ENCODE measurements at places on chromosomes 7 and 10.
A peak's percentile ranks its signal among the peaks of the same experiment; 100 is the strongest.

GRCh38 chr7:105849122-105849855, 27.1 kb downstream of the ATXN7L1 start:
- DNase-seq, result no peak

DNA sequence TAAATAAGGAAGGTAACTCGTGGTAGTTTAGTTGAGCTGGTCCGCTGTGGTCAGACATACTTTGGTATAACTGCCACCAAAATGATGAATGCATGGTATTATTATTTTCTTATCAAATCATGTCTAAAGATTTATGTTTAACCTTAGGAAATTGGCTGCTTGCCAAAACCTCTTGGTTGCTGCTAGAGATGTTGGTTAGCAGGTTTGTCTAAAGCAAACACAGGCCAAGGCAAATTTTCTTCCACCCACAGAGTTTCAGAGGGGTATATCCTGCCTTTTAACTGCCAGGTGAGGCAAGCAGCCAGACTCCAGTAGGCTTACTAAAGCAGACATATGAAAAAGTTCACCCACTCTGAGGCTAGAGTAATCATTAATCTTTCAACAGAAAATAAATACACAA, 101.4 kb downstream of the SEMA3E start:
- DNase-seq, result no peak

DNA sequence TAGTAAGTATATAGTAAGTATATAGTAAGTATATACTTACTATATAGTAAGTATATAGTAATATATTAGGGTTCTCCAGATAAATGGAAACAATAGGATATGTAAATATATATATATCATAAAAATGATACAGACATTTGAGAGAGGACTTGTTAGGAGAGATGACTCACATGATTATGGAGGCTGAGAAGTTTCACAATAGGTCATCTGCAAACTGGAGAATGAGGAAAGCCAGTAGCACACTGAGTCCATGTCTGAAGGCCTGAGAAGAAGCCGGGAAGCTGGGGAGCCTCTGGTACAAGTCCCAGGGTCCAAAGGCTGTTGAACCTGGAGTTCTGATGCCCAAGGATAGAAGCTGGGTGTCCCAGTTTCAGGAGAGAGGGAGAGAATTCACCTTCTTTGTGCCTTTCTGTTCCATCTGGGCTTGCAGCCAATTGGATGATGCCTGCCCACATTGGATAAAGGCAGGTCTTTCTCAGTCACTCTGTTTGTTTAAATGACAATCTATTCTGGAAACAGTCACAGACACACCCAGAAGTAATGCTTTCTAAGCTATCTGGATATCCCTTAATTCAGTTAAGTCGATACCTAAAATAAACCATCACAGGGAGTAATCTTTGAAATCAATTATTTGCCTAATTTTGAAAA, 205.5 kb upstream of the CDC14C start:
- peak; percentile 55 for DNase-seq

GRCh38 chr7:139242741-139243281, 11.8 kb downstream of the UBN2 start:
- no peak for DNase-seq

GRCh38 chr10:97547271-97547600, 25.3 kb upstream of the ANKRD2 start:
- DNase-seq, result no peak

DNA sequence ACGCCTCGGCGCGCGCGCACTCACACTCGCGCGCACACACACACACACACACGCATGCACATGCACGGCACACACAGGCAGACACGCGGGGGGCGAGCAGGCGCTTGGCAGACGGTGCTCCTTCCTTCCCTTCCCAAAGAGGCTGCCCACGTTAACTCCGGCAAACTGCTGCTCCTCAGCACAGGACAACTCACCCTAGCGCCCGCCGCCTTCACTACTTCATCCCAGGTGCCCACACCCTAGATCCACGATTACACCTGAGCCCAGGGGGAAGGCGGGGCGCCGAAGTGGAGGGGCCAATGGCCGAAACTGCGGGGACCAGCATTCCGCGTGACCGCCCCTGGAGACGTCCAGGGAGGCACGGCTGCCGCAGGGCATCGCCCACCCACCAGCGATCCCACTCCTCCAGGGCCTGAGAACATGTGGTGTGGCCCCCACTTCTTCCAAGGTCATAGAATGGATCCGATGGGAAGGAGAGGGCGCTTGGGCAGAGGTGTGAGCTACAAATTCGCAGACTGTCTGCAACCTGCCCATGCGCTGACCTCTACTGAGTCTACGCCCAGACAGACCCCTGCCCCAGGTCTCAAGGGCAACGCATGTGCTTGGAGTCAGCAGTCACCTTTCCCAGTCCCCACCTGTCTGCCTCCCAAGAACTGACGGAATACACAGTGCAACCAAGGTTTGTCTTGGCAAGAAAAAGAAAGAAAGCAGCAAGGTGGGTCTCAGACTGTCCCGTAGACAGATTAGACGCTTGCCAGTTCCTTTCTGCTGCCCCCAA, 74.6 kb downstream of the CALN1 start:
- DNase-seq, result no peak

DNA sequence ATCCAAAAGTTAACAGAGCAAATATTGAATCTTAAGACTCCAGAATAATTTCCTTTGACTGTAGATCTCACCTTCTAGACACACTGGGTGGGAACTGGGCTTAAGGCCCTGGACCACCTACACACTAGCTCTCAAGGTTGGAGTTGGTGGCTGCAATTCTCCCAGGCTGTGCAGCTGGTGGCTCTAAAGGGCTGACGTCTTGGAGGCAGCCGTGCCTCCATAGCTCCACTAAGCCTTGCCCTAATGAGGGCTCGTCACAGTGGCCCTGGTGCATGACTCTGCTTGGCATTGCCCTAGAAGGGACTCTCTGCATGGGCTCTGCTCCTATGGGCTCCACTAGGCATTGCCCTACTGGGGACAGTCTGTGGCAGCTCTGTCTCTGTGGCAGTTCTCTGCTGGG, 1005.2 kb downstream of the CCSER2 start:
- DNase-seq, result no peak

DNA sequence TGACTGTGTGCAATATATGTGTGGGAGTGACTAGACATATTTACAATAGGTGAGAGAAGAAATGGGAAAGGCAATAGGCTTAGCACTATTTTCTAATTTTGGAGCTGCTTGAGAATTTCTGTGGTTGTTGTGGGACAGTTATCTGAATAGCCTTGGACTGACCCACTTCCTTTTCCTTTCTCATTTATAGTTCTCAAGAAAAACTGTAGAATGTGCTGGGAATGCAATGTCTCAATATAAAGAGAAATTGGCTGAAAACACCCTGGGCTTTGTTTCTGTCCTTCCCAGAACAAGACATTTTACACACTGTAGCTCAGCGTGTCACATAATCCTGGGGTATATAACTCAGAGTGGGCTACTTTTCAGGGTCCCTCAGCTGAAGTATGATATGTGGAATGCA, 153.0 kb upstream of the RHOBTB1 start:
- no peak for DNase-seq

GRCh38 chr10:131700506-131700905, 200.3 kb upstream of the PPP2R2D start:
- no peak for DNase-seq

DNA sequence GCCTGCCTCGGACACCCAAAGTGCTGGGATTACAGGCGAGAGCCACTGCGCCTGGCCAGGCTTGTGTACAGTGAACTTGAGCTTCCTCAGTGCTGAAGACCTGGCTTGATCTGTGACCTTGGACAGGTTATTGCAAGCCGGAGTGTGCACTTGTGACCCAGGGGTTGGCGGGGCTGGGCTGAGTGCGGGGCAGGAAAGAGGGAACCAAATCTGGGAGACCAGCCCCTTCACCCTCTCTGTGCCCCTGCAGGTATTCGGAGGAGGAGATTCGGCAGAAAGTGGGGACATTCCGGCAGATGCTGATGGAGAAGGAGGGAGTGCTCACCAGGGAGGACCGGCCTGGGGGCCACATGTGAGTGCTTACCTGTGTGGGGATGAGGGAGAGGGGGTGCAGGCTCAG, 46.2 kb downstream of the SRRM3 start:
- no peak for DNase-seq

- DNase-seq, result peak; percentile 85
Measured at GRCh38 chr7:142583446-142583845, 165.8 kb upstream of the PRSS1 start.

- DNase-seq, result no peak
Measured at GRCh38 chr7:123201901-123202300, 2.1 kb upstream of the SLC13A1 start.

DNA sequence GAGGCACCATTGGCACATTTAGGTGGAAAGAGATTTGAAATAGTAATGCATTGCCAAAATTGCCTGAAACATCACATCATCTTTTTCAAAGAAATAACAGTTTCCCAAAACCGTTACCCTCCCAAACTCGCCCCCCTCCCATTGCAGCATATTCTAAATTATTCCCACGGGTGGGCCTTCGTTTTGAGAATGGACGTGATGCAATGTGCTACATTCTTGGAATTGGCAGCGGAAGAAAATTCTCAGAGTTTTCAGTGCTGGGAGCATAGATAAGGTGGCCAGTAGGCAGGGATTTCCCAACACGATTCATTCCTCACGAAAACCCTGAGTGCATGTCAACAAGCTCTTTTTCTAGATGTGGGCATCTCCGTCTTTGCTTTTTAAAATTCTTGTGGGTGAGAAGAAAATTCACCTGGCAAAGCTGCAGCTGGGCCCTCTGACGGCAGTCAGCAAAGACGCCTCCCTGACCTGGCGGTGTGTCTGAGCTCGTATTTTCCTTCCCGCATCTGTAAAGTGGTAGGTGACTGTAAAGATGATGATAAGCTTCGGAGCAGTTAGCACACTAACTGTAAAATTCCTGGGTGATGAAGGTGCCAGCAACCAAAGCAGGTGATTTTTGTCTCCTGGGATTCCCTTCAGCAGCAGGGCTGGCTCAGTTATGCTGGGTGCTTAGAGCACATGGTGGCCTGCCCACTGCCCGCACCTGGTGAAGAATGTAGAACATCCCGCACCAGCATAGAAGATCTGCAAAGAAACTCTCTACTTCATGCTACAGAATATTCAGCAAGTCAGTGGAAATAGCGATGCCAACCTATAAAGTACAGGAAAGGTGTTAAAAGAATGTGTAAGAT, 141.9 kb upstream of the KLF6 start:
- no peak for DNase-seq

DNA sequence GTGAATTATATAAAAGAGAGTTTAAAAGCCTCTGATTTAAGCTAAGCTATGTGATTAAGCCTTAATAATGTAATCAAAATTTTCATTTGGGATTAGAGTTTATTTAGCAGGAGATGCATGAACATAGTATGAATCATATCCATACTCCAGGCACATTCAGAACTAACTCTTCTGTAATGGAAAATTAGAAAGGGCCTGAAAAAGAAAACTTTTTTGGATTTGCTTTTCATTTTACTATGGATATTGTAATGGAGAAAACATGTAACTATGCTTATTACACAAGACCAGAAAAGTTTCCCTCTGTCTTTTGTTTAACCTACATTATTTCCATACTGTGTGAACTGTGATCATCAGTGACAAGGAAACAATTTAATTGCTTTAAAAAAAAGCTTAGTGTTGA, 22.0 kb downstream of the TES start:
- DNase-seq, result peak; percentile 47

DNA sequence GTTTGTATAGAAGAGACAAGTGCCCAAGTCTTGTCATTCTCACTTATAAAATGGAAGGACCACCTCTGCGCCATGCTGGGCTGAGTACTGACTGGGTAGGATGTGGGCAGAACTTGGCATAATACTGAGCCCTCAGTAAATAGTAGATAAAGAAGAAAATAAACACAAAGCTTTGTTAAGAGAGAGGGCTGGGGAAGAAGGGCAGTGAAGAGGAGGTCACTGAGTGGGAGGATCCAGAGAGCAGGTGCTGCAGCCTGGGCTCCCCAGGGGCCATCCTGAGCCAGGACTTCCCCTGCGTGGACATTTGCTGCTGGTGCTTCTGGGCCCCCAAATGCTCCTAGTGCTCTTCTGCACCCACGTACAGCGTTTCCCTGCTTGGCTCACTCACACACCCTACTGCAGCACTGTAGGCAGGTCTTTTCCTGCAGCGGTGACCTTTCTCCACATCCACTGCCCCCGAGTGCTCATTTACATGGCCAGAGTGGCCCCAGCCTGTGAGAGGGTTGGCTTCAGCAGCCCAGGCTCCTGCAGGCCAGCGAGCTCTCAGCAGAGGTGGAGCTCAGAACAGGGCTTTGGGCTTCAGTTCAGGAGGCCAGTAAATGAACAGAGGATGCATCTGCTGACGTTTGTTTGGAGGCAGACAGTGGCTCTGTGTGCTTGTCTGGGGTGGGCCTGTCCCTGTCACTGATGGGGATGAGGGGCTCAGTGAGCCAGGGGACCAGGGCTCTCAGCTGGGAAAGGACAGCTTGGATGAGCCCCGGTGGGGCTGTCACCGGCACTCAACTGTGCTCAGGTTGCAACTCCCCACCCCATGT, 164.6 kb downstream of the ADARB2 start:
- no peak for DNase-seq

- no peak for DNase-seq
Measured at GRCh38 chr10:86298501-86299001, 68.0 kb downstream of the GRID1 start.

- no peak for DNase-seq
Measured at GRCh38 chr7:17333221-17333620, 34.8 kb downstream of the AHR start.

DNA sequence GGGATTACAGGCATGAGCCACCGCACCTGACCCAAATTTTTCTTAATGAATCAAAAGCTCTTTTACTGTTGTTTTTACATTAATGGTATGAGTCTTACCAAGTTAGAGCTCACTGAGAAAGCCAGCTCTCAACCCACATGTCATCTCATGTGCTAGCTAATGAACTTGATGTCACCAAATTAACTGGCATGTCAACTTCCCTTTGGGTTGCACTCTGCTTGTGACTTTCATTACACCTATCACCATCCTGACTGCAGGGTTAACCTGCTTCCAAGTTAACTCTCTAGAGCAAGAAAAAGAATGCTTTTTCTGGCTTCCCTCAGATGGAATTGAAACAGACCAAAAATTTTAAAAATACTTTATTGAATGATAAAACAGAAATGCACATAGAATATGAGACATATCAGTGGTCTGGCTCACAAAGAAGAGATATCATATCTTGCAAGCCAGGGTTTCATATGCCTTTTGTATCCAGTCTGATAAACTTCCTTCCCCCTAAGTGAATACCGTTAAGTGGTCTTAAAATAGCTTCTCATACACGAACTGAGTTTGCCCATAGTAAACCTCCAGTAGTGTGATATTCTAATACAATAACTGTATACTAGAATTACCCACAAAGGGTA, 42.9 kb upstream of the TRIM24 start:
- no peak for DNase-seq

DNA sequence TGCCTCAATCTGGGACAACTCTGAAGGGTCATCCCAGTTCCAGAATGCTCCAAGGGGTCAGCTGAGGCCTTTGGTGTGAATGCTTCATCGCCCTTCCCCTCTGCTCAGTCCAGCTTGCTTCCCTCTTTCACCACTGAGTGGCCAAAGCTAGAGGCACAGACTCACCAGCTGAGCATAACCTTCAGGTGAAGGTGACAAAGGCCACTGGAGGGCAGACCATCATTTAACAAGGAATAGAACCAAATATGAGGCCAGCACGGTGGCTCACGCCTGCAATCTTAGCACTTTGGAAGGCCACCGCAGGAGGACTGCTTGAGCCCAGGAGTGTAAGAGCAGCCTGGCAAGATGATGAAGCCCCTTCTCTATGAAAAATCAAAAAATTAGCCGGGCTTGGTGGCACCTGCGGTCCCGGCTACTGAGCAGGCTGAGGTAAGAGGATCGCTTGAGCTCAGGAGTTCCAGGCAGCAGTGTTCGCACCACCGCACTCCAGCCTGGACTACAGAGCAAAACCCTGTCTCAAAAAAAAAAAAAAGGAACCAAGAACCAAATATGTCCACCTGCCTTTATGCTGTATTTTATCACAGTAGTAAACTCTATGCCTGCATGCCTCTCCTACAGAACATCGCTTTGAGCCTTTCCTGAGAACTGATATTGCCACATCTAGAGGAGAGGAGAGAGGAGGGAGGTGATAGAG, 13.4 kb downstream of the PRKAG2 start:
- peak; percentile 29 for DNase-seq
